ENCODE measurements at places on chromosomes 13 and 19.

- DNase-seq: no peak
Observed at GRCh38 chr13:40002016-40002415, 346.6 kb downstream of the COG6 start.

GRCh38 chr19:49766930-49767299 is at the start of gene AP2A1:
Gene AP2A1, plus strand, starts transcription at chr19:49767001. Its CDS starts 133 bp downstream, at chr19:49767134.
- DNase-seq: no peak

DNA sequence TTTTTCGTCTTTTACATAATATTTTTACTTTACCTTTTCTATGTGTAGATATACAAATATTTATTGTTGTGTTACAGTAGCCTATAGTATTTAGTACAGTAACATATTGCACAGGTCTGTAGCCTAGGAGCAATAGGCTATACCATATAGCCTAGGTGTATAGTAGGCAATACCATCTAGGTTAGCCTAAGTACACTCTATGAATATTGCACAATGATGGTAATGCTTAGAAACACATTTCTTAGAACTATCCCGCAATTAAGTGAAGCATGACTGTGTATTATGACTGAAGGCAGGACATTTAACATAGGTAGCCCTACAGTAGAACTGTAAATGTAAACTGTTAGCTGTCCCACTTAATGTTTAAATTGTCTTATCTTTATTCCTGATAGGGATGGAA is 964.3 kb downstream of the SLITRK1 start:
- DNase-seq: no peak

DNA sequence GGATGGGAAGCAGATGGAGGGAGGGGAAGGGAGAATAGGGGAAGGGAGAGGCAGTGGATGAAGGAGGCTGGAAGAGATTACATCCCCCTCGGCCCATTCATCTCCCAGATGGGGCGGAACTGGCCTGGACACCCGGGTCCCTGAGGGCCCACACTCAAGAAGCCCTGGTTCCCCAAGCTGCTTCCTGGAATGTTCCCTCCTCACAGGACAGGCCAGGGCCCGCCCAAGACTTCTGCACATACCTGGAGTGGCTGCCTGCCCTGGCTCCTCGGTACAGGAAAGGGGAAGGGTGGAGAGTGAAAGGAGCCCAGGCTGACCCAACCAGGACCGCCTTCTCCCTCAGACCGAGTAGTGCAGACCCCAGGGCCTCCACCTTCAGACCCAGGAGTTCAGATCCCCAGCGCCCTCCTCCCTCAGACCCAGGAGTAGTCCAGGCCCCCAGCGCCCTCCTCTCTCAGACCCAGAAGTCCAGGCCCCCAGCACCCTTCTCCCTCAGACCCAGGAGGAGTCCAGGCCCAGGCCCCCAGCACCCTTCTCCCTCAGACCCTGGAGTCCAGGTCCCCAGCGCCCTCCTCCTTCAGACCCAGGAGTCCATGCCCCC is 489 bp downstream of the NTF4 start:
- peak; percentile 50 for DNase-seq

- no peak for DNase-seq
Observed at GRCh38 chr13:65940720-65941119, 1289.4 kb downstream of the PCDH9 start.

DNA sequence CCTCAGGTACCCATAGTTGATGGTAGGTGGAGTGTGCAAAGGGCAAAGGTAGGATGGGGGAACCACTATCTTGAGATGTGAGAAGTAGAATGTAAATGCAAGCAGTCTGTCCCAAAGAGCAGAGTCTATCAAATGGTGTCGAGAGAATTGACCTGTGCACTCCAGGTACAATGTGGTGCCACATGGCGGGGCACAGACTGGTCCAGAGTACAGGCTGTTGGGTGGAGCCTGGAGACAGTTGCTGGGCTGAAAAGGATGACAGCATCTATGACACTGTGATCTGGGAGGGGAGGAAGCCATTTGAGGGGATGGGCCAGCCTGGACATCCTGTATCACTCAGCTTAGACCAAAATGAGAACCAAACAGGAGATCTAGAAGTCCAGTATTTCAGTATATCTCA is 180.6 kb downstream of the ABCC4 start:
- DNase-seq: no peak

- DNase-seq: no peak
Observed at GRCh38 chr13:97932036-97932435, 21.4 kb upstream of the IPO5 start.

- DNase-seq: no peak
Observed at GRCh38 chr19:36488846-36489117, 579 bp downstream of the ZNF566 start.

- no peak for DNase-seq
Observed at GRCh38 chr13:70027551-70027950, 80.1 kb upstream of the ATXN8OS start.

DNA sequence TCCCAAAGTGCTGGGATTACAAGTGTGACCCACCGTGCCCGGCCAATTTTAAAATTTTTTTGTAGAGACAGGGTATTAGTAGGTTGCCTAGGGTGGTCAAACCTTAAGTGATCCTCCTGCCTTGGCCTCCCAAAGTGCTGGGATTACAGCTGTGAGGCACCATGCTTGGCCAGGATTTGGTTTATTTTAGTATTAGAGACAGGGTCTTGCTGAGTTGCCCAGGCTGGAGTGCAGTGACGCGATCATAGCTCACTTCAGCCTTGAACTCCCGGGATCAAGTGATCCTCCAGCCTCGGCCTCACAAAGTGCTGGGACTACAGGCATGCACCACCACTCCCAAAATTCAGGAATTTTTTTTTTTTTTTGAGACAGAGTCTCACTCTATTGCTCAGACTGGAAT is 5.4 kb upstream of the ZNF414 start:
- no peak for DNase-seq

GRCh38 chr13:86510792-86511191 is 711.6 kb upstream of the SLITRK6 start:
- DNase-seq: no peak

GRCh38 chr19:18469069-18469846 is 31.3 kb upstream of the ISYNA1 start:
- peak; percentile 57 for DNase-seq

GRCh38 chr19:17686023-17686521 is 2.1 kb downstream of the UNC13A start:
- peak; percentile 34 for DNase-seq

DNA sequence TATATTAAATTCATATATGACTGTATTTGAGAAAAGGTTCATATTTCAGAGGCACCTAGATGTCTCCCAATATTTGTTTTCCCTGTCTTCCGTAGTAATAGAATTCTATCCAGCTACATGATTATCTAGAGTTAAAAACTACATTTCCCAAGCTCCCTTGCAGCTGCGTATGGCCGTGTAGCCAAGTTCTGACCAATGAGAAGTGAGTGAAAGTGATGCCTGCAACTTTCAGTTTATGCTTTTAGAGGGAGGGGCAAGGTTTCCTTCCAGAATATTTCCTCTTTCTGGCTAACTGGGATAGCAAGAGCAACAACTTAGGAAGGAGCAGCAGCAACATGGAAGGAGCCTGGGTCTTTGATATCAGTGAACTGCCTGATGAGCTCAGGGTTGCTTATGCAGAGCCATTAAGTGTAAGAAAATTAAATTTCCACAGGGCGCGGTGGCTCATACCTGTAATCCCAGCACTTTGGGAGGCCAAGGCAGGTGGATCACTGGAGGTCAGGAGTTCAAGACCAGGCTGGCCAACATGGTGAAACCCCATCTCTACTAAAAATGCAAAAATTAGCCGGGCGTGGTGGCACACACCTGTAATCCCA is 23.2 kb upstream of the CYP2A13 start:
- peak; percentile 21 for DNase-seq

- DNase-seq: no peak
Observed at GRCh38 chr13:75812751-75813181, 176.6 kb downstream of the LMO7 start.

DNA sequence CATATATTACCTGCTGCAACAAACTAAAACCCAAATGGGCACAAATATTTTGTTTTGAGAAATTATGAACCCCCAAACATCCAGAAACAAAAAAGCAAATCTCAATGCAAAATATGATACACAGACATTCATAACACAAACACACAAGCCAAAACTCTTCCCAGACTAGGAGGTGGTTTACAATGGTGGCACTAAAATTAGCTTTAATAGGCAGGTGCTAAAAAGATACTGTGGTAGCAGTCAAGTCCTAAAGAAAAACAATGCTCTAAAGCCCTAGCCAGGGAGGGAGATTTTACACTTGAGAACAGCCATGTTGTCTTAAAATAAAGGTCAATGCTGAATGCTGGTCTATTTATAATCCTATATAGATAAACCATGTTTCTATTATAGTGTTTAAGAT is 65.0 kb downstream of the DOCK9 start:
- DNase-seq: no peak

- no peak for DNase-seq
Observed at GRCh38 chr13:40756042-40756441, 14.9 kb downstream of the MRPS31 start.

- DNase-seq: peak; percentile 85
Observed at GRCh38 chr19:797528-798414, 519 bp downstream of the PTBP1 start.

- peak; percentile 19 for DNase-seq
Observed at GRCh38 chr19:45508417-45508860, 1.2 kb downstream of the VASP start.

- DNase-seq: no peak
Observed at GRCh38 chr13:86269511-86269910, 470.3 kb upstream of the SLITRK6 start.

DNA sequence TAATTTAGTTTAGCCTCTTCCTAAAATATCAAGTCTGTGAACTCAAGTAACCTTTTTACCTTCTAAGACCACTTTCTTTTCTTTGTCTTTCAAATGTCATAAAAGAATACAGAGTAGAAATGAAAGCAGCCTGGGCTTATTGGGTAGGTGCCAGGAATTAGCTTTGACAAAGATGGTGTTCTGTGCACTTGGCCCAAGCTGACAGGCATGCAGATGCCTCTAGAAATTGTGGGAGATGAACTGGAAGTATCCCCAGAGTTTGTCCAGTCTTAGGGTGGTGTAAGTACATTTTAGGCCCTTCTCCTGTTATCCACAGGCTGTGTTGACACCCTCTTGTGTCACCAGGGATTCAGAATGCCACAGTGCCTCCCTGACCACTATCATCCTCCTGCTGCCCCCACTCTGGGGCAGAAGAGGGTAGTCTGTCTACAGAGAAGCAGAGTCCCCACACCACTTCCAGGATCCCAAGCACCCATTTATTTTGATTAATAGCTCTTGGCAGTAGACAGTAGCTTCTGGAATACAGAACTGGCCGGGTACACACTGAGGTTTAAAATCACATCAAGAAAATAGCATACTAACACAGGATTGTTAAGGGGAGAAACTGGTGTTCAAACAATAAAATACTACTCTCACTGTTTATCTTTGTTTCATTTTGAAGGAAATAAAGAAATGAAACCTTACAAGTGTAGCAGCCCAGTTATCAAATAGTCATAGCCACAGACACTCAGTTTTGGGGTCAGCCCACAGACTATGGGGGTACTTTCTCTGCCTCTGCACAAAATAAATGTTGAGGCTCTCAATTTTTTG is 343.2 kb downstream of the KCNRG start:
- no peak for DNase-seq

DNA sequence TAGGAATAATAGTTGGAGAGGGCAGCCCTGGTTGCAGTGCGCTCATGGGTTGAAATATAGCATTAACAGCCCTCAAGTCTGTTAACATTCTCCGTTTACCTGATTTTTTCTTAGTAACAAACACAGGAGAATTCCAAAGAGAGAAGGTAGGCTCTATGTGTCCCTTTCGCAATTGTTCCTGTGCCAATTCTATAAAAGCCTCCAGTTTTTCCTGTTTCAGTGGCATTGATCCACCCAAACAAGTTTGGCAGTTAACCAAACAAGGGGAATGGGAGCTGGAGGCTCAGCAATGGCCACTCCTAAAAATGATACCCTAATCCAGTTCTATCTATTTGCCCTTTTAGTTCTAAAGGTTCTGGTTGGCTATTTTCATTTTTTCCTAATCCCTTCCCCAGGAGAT is 151.6 kb downstream of the ZNF486 start:
- no peak for DNase-seq

- no peak for DNase-seq
Observed at GRCh38 chr13:80946008-80946802, 605.3 kb upstream of the SPRY2 start.

DNA sequence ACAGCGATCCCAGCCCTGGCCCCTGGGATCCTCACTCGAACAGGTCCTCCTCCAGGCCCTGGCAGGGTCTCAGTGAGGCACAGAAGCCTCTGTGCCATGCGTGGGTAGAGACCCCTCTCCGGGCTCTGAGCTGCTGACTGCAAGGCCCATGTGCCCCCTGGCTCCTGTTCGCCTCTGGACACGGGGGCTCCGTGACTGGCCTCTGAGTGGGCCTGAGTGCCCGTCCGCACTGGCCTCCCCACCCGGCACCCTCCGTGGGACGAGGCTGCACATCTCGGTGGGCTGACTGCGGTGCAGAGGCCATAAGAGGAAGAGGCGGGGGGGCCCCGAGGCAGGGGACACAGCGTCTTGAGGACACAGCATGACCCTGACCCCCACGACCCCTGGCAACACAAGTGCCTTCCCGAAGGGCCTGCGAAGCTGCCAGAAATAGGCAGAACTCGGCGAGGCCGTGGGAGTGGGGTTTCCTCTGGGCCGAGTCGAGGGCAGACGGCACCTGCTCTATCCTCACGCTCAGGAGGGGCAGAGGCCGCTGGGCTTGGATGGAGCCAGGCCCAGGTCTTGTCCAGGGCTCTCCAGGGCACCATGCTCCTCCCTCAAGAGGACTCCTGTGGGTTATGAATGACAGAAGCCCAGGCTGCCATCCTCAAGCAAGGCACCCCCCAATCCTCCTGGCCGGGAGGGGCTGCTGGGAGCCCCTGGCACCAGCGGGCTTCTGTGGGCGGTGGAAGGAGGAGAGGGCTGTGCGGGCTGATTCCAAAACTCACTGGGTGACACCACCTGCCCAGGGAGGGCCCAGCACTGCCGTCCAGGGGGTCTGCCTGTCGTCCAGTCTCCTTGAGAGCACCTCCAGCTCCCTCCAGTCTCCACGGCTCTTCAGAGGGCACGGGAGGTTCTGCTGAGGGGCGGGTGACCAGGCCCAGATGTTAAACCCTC is 52.6 kb downstream of the RASA3 start:
- no peak for DNase-seq

DNA sequence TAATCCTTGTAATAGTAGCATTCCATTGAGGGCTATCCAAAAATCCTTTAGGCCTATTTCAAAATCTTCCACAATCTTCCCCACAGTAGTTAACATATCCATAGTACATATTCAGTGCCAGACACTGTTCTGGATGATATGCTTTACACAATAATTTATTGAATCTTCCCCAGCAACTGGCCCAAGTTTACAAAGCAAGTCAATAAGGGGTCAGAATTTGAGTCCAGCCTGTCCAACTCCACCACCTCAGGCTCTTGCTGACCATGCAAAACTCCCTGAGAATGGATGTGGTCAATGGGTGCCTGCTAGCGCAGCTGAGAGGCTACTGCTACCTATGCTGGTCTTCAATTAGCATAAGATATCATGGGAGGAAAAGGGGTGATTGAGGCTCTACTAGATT is 529.6 kb downstream of the FGF9 start:
- no peak for DNase-seq

DNA sequence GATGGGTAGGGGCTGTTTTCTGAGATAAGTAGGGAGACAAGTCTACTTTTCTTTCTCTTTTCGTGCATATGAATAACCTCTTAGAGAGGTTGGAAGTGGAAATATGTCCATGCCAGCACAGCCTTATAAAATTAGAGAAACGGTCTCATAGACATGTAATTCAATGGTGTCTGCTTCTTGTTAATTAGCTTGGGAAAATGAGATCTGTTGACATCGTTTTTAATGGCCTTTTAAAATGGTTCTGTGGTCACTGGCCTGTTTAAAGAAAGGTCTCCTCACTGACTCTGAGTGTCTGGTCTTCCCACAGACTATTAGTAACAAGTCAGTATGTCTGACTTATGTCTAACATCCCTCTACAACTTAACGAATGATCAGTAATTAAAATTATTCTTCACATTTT is 487.1 kb downstream of the SLITRK6 start:
- no peak for DNase-seq
